ENCODE measurements at places on chromosomes 6 and 20. TPM values are rescaled to one million over a fixed set of nuclear protein-coding genes. Genes with fewer than 3 reads are reported as not detected.

GRCh38 chr20:37741570-37741969, 47.7 kb downstream of the CTNNBL1 start:
- no peak for DNase-seq

Gene TCFL5
- polyA plus RNA-seq: 15.1 TPM

Gene HTR1B
- 4.0 TPM for polyA plus RNA-seq

DNA sequence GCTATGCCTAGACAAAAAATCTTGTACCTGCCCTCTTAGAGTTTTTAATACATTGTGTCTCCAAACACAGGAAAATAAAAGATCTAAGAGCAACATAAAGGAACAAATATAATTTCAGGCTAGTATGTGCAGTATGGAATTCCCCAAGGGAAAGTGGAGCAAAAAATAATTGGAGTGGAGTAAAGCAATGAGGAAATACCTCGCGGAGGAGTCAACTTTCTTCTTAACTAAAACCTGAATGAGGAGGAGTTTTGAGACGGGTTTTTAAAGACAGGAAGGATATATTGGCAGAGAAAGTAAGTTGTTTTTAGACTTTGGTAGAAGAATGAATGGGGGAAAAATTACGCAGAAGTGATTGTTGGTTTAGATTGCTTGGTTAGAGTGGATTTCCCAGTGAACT, 14.0 kb downstream of the HIVEP1 start:
- DNase-seq: no peak

DNA sequence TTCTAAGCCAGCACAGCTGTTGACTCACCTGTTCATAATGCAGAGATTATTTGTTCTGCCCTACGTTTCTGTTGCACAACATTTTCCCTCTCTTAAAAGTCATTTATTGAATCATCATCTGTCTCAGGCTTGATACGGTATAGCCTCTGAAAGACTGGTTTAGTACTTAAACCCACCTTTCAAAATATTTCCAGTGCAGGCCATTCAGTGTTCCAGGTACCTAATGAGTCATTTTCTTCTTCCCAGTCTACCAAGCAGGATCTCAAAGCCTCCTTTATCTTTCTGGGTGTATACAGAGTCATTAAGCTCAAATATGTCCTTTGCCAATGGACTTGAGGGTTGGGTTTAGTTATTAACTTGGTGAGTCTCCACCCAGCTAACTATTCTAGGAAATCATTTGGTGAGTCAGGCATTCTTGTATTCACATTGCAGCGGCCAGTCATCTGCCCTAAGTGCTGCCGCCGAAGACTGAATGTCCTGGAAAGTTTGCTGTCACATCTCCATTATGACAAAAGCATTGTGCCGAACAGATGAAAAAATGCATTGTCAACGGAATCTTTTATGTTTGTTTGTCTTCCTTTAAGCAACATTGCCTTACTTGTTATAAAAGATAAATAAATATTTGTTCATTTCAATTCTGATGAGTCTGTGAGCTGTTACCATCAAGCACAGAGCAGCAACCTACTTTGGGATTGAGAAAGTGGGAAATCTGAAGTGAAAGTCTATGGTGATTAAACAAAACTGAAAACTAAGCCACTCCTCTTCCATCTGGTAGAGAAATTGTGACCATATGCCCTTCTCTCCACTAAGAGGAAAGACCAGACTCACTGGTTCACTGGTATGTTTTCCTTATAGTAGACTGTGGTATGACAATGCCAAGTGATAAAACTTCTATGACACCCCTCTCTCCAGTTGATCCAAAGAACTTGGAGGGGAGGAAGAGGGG, 14.3 kb upstream of the FAM135A start:
- DNase-seq: no peak

GRCh38 chr6:7976485-7977056, 66.0 kb upstream of the TXNDC5 start:
- DNase-seq: no peak

GRCh38 chr6:169702840-169703246, 917 bp downstream of the C6orf120 start:
- DNase-seq: no peak

GRCh38 chr6:105300090-105300489, 102.8 kb downstream of the PREP start:
- DNase-seq: no peak

Gene ULBP2
- polyA plus RNA-seq: 1.7 TPM

DNA sequence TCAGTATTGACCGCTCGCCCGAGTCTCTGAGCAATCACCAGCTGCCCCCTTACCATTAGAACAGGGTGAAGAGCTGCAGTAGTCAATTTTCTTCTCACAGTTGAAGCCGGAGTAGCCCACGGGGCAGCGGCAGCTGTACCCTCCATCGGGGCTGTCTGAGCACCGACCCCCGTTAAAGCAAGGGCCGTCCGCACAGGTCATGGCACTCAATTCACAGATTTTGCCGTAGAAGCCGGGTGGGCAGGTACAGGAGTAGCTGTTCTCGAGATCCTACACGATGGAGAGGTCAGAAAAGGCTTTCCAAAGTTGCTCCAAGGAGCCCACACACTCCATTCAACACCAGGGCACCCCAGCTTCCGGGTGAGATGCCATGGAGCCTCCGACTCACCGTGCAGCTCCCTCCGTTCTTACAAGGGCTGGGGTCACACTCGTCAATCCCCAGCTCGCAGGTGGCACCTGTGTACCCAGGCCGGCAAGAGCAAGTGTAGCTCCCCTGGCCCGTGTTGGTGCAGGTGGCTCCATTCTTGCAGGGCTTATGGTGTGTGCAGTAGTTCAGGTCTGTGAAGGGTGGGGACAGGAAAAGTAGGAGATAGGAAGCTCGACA, 5.9 kb downstream of the DLL1 start:
- no peak for DNase-seq

DNA sequence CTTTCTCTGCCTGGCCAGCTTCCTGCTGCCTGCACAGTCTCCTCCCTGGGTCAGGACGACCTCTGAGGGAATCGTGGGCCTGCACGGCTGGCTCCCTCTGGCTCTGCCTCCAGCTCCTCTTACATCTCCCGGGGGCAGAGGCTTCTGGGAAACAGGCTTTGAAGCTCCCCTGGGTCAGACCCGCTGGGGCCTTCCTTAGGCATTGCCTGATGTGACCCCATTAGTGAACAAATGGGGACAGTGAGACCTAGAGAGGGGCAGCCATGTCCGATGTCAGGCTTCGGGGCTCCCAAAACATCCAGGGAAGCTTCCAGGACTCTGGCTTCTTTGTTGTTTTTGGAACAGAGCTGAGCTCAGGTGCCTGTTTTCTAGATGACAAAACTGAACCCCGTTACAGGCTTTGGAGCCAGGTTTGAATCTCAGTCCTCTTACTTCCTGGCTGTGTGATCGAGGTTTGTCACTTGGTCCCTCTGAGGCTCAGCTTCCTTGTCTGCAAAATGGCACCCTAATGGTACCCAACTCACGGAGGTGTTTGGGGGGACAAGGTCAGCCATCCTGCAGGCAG, 94.3 kb downstream of the CEBPB start:
- no peak for DNase-seq

GRCh38 chr6:3789018-3789895, 37.7 kb upstream of the PXDC1 start:
- DNase-seq: no peak

DNA sequence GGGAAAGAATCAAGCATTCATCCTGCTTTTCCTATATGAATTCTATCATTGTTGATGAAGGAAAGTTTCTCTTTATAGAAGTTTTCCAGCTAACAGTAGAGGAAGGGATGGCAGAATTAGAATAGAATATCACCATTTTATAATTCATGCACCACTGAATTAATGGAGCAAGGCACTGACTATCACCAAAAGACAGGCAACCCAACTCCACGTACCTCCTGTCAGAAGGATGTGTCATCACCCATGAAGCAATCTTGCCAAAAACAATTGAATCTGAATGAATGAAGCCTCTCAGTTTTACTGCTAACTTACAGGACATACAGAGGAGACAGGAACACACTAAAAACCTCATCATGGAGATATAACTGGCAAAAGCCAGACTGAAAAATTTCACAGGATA, 122.4 kb downstream of the NFATC2 start:
- DNase-seq: no peak

Gene EPPIN
- 0.36 TPM for polyA plus RNA-seq

DNA sequence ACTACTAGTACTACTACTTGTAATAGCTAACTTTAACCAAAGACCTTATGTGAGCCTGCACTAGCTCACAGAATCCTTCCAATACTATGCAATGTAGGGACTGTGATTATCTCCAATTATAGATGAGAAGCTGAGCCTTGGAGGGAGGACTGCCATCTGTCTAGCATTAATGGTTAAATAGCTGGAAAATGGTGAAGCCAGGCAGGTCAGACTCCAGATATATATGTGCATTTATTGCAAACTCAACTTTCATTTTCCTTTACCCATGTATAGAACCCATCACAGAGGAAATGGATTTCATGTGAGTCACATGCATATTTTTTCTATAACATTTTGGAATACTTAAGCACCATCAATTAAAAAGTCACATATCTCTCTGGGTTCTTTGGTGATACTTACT, 229.9 kb downstream of the BCAS1 start:
- DNase-seq: no peak

GRCh38 chr20:33689973-33690372, 3.8 kb upstream of the E2F1 start:
- no peak for DNase-seq

DNA sequence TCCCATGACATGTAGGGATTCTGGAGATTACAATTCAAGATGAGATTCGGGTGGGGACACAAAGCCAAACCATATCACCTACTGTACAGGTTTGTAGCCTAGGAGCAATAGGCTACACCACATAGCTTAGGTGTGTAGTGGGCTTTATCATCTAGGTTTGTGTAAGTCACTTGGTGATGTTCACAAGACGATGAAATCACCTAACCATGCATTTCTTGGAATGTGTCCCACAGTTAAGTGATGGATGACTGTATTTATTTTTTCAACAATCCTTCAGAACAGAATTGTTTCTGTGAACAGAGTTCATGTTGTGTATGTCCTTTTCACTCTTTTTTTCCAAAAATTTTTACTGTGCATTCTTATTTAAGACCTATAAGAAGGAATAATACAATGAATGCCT, 76.1 kb downstream of the DTD1 start:
- DNase-seq: no peak

DNA sequence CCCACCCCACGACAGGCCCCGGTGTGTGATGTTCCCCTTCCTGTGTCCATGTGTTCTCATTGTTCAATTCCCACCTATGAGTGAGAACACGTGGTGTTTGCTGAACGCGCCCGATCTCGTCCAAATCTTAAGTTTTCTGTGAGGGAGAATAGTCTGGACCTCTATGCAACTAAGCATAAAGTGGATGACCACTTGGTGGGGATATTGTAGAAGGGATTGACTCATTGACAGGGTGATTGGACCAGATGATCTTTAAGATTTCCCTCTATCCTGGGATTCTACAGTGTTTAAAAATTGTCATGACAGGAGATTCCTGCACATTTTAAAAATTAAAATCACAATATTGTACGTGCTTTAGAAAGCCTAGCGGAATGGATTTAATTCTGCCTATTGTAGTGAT, 141.3 kb downstream of the TRMT11 start:
- peak; percentile 31 for DNase-seq

Gene SLC22A2
- 1.2 TPM for polyA plus RNA-seq

- DNase-seq: no peak
Observed at GRCh38 chr6:88840796-88841539, 122.5 kb downstream of the RNGTT start.

DNA sequence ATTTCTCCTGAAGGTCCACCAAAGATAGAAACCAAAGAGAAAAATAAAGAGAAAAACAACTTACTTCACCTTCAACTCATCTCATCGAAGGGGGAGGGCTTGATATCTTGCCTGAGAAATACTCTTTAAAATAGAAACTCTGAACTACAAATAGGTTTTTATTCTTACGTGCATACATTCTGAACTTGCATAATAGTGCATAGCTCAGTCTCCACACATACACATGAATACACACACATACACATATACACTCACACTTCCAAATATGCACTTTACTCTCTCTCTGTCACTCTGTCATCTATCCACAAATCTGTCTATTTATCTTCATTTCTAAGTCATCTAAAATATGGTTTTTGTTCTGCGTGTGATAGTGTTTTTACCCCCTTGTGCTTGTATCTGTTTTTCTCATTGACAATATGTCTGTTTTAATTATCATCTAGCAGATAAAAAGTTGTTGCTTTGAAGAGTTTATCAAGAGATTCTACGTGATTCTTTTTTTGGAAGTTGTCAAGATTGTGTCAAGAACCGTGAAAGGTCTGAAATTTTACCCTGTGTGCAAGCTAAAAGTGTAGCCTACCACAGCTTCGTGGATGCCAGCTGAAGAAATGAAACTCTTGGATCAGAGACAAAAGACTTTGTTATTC, 468.8 kb downstream of the EPM2A start:
- DNase-seq: no peak

- no peak for DNase-seq
Observed at GRCh38 chr6:139584599-139584998, 210.2 kb upstream of the CITED2 start.

Gene KHDRBS2
- polyA plus RNA-seq: 10.3 TPM

DNA sequence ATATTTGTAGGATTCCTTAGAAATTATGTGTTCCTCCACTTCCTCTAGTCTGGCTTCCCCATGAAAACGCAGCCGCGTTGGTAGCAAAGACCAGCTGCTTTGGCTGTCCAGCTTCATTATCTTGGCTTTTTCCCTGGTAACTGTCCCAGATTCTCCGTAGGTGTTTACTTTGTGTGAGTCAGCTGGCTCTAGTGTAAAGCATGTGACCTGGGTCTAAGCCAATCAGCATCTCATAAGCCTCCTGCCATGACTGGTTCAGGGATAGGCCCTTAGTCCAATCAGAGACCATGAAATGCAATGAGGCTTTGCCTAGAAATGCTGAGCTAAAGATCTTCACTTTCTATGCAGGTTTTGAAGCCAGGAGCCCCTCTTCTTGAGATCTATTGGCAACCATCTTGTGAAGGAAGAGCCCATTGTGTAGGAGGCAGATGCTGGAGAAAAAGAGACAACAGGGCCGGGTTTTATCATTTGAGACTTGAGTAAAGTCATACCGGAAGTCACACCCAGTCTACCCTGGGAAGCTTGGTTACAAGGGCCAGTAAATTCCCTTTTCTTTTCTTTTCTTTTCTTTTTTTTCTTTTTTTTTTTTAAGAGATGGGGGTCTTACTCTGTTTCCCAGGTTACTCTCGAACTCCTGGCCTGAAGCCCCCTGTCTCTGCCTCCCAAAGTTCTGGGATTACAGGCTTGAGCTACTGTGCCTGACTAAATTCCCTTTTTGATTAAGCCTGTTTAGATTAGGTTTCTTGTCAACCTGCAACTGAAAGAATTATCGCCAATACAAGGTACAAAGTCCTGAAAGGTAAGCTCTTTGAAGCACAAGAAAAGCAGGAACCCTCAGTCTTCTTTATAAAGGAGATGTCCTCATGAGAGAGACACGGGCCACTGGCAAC, 256.5 kb upstream of the RREB1 start:
- no peak for DNase-seq

GRCh38 chr20:62711703-62712101, 3.1 kb downstream of the NTSR1 start:
- no peak for DNase-seq

Gene DTD1
- polyA plus RNA-seq: 85.0 TPM

Gene MMUT
- 40.1 TPM for polyA plus RNA-seq

Gene BANF2
- polyA plus RNA-seq: not detected

Gene LST1
- polyA plus RNA-seq: 9.0 TPM

Gene C6orf163
- 2.1 TPM for polyA plus RNA-seq

Gene PLA2G7
- polyA plus RNA-seq: 9.0 TPM

Gene NNAT
- 1,475 TPM for polyA plus RNA-seq
